Activated CD4-positive, alpha-beta memory T cell treated with anti-CD3 and anti-CD28 coated beads for 36 hours (primary cell): ENCODE measurements at places on chromosomes 3 and 15. TPM values are rescaled to one million over a fixed set of nuclear protein-coding genes. Genes with fewer than 3 reads are reported as not detected.

DNA sequence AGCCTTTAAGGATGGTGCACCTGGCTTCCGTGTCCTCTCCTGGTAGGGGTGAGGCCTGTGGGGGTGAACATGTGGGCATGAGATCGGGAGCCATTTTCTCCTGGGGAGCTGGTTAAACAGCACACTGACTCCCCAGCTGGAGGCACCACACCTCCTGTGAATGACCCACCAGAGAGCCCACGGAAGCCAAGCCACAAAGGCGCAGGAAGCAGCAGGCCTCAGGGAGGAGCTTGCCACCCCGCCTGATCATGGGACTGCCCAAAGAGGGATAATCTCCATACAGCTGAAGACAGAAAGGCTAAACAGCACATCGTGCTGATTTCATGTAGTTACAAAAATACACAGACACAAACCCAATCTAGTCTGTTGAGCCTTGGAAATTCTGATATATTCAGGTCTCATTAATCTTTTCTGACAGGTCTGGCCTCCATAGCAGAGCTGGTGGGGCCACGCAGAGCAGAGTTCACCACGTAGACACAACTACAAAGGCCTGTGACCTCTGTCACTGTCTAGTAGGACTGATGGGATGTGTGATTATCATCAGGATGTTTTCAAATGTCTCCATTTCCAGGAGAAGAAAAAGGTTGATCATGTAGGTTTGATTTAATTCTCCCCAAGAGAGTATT lies 75.2 kb downstream of the DUT start:
- H3K36me3 ChIP-seq = no peaks in the 10 kb centered on the region
- H3K4me3 ChIP-seq = no peak overlapping the region
- no peaks in the 10 kb centered on the region for H3K27me3 ChIP-seq
- no peak for DNase-seq

The P3H2 gene
- total RNA-seq = not detected

The MYO5A gene
- total RNA-seq = 32.4 TPM

The RAD51 gene
- total RNA-seq = 67.1 TPM

The CCR4 gene
- total RNA-seq = 137 TPM

The ATP13A4 gene
- 3.2 TPM for total RNA-seq

- H3K4me3 ChIP-seq = no peak within 1 kb of the TSS
- H3K27ac ChIP-seq = no peak within 1 kb of the TSS
- no peaks in the 10 kb centered on the region for H3K36me3 ChIP-seq
- peaks cover 38% of the 10 kb centered on the region for H3K4me1 ChIP-seq
Observed at GRCh38 chr15:45114076-45114750, at the start of the genes DUOX2 and DUOXA2. TSS of gene DUOX2 (minus strand) at chr15:45114172. CDS start at chr15:45113411, 761 bp downstream. TSS of gene DUOXA2 (plus strand) at chr15:45114326. CDS start at chr15:45114606, 280 bp downstream.
